ENCODE measurements at places on chromosomes 4 and X.

DNA sequence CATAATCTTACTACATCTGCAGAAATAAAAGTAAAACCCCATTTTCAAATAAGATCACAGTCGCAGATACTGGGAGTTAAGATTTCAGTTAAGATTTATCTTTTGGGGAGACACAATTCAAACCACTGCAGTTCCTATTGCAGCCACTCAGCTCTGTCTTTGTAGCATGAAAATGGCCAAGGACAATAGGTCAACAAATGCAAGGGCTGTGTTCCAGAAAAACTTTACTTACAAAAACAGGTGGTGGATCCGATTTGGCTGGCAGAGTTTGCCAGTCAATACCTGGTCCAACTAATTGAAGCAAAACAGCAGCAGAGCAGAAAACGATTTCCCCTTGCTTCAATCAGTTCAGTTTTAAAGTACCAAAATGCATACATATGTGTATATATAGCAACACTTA, 77.4 kb downstream of the TENM3 start:
- no peak for DNase-seq
- no peaks in the 10 kb centered on the region for H3K27me3 ChIP-seq
- H3K4me1 ChIP-seq = no peaks in the 10 kb centered on the region
- no peak overlapping the region for H3K27ac ChIP-seq
- no peak overlapping the region for H3K4me3 ChIP-seq

GRCh38 chrX:82816562-82816961, 691.5 kb upstream of the POU3F4 start:
- no peak for DNase-seq
- no peaks in the 10 kb centered on the region for H3K4me1 ChIP-seq
- no peaks in the 10 kb centered on the region for H3K36me3 ChIP-seq
- H3K27ac ChIP-seq = no peak overlapping the region
- H3K27me3 ChIP-seq = no peaks in the 10 kb centered on the region
- H3K4me3 ChIP-seq = no peak overlapping the region

DNA sequence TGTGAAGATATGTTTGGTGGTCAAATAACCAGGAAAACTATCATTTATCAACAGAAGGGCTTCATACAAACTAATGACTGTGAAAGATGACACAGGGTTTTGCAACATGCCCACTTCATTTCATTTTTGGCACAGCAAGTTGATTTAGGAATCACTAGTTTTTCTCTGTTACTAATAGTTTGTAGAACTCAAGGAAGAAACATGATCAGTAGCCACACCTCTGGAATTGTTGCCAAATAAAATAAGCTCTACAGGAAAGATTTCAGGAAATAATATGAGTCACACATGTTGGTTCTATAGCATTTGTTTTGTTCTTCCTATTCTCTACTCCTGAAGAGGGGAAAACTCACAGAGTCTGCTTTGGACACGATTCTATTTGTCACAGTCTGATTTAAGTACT, 255.4 kb downstream of the TLL1 start:
- DNase-seq = no peak
- H3K4me1 ChIP-seq = no peaks in the 10 kb centered on the region
- H3K27ac ChIP-seq = no peak overlapping the region
- H3K27me3 ChIP-seq = no peaks in the 10 kb centered on the region

DNA sequence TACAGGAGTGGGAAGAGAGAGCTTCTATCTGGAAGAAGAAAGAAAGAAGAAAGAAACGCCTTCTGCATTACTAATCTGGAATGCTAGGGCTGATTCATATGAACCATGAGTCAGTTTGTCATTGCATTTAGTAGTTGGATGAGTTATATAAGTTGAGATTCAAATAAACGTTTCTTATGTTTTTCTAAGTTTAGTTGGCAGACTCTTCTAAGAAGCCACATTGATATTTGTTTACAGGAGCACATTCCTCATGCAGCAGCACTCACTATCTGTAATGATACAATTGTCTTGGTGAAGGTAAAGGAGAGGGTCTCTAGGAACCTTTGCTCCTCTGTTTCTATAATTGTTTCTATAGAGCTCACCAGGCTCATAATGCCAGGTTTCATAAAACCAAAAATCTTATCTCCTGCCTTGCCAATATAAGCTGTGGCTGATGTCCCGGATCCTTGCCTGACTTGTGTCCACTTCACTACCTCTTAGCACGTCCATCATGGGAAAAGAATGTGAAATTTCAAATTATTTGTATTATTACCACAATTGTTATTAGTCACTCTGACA, 39.5 kb downstream of the HOPX start:
- peaks cover 6% of the 10 kb centered on the region for H3K36me3 ChIP-seq
- no peaks in the 10 kb centered on the region for H3K27me3 ChIP-seq
- no peak for DNase-seq

DNA sequence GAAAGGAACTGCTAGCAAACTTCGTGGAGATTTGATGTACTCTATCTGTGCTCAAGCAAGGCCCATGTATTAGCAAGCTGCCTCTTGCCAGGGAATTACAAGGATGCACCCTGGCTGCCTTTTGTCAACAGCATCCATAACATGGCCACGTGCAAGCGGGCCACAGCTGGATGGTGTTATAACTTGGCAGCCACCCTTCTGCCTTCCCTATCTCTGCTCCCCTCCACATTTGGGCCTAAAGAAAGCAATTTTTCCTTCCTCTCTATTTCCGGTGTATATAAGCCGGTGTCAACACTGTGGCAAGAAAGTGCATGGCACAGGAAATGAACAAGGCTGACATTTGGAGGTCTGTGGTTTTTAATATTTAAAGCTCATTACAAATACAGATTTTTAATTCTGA, 94.8 kb downstream of the CLNK start:
- no peaks in the 10 kb centered on the region for H3K36me3 ChIP-seq
- no peak for DNase-seq
- peaks cover 27% of the 10 kb centered on the region for H3K4me1 ChIP-seq
- no peaks in the 10 kb centered on the region for H3K27me3 ChIP-seq

Data from activated naive CD8-positive, alpha-beta T cell treated with anti-CD3 and anti-CD28 coated beads, Interleukin-2, amount 10 ng/mL, durations not matched to agents 7 days and 5 days (primary cell).